GM13976 (cell line): ENCODE measurements at places on chromosomes 7 and 10.

GRCh38 chr10:3010816-3011460 is 56.4 kb upstream of the PFKP start:
- DNase-seq, result no peak

- no peak for DNase-seq
Measured at GRCh38 chr7:81600608-81601007, 169.2 kb downstream of the HGF start.

DNA sequence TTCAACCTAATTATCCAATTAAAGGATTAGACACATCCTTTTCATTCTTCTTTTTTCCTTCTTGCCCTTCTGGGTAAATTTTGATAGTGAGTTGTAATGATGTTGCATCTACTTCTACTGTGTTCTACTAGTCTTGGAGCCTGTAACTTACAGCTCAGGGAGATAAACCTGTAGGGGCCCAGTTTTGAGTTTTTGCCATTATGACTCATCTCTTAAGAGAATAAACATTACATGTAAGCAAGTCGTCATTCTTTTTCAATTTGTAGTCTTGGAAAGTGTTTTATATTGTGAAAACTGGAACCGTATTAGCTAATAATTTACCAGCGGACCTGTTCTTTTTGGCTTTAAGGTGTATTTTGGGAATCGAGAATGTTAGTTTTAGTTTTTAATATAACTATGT is 89.7 kb upstream of the RPA3 start:
- DNase-seq, result no peak

DNA sequence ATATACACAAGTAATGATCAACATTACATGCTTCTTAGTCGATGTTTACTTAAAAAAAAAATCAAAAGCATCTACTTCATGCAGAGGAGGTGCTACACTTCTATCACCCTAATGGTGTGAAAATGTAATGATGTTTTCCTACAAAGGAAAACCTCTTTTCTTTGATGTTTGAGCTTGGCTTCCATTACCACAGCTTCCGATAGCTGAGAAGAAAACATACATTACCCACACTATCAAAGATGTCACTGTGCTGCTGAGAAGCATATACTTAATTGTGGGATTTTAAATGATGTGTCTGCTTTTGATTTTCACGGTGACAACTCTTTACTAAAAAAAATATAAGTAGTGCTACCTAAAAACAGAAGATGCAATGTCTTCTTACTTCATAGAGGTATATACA is 200.2 kb upstream of the PHF14 start:
- no peak for DNase-seq

DNA sequence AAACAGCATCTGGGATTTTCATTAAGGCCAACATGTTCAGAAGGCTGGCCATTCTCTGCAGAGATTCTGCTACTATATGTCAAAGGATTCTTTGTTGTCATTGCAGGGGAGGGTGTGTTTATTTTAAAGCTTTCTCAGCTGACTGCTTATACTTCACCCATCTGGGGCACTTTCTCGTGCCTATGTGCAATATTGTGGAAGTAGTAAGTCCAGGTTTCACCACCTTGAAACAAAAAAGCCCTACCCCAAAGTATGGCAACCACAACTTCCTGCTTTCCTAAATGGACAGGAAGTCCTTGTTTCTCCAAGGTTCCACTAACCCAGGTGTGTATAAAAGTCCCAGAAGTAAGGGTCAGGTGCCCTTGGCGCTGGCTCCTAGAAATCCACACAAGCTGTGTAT is 58.7 kb upstream of the COL1A2 start:
- no peak for DNase-seq

DNA sequence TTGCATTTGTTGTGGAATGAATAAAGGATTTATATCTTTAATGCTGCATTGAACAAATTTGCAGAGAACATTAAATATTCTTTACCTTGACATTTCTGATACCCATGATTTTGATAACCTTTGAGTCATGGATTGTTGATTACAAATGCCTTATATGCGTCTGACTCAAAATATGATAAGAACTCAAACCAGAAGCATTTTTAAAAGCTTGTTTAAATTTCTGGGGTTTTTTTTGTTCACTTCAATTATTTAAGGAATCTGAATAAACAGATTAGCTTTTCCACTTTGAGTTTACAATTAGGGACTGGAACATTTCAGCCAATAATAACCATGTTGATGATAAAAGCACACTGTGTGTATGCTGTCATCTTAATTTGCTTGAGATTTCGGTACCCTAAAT is 253.5 kb downstream of the NRG3 start:
- DNase-seq, result no peak

DNA sequence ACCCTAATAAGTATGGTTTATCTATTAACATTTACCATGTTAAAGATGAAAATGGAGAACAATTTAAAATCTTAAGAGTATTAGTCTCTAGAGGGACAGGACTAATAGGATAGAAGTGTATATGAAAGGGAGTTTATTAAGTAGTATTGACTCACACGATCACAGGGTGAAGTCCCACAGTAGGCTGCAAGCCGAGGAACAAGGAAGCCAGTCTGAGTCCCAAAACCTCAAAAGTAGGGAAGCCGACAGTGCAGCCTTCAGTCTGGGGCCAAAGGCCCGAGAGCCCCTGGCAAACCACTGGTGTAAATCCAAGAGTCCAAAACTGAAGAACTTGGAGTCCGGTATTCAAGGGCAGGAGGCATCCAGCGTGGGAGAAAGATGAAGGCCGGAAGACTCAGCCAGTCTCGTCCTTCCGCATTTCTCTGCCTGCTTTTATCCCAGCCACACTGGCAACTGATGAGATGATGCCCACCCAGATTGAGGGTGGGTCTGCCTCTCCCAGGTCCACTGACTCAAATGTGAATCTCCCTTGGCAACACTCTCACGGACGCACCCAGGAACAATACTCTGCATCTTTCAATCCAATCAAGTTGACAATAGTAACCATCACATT is 140.8 kb upstream of the FAM20C start:
- no peak for DNase-seq

DNA sequence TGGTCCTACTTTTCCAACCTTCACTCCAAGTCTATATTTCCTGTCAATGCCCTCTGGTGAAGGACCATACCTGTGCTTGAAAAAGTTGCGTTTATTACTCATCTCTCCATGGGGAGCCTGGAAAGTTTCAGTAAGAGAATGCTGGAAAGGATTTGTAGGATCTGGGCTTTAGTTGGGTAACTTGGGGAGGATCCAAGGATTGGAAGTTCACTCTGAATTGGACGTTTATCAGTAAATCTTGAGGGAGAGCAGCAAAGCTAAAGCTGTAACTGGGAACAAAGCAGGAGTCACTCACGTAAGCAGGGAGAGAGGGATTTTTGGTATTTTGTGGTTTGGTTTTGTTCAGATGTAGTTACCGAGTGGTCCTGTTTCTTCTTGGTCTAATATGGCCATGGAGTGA is 51.4 kb upstream of the NPVF start:
- DNase-seq, result no peak
